ENCODE measurements at places on chromosomes 4 and X.

DNA sequence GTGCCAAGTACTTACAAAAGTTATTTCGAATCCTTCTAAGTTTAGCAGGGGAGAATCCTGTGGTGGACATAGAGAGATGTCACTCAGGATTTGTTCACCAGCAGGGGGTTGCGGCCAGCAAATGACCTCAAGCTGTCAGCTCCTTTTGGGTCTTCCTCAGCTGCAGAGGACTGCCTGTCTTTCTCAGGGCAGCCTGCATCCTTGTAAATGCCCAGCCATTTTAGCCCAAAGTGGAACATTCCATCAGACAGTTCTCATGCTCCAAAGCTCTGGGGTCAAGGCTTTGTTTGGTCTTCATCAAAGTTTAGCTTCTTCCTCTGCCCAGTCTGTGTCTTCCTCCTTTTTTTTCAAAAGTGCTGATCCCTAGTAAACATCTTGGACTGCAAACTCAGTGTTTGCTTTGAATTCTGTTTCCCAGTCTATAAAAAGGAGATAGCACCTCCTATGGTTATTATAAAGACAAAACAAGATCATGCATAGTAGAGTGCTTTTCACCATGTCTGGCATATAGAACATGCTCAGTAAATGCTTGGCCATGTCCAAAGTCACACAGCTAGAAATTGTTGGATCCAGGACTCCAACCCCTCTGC lies 156.4 kb upstream of the GATB start:
- no peak for DNase-seq

DNA sequence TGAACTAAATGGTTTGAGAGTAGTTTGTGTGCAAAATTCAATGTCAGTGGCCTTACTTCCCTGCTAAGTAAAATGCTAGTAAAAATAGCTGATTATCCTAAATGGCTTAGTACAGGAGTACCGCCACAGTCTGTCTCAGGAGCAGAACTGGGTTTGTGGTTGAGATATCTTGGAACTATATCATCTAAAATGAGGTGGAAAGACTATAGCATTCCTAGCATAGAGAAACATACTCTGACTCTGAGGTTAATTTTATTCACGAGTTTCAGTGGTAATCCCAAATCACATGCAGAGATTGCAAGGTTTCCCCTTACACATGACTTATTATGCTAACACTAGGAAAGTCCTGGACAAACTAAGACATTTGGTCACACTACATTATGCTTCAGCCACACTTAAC lies 70.4 kb downstream of the OR13H1 start:
- DNase-seq, result no peak

- DNase-seq, result no peak
These were observed 59.7 kb downstream of the TNIP2 start for GRCh38 chr4:2696423-2696822.

- DNase-seq, result no peak
These were observed 40.4 kb upstream of the DDX53 start for GRCh38 chrX:22959204-22959920.

GRCh38 chr4:186790630-186791029 lies 67.0 kb upstream of the FAT1 start:
- no peak for DNase-seq

DNA sequence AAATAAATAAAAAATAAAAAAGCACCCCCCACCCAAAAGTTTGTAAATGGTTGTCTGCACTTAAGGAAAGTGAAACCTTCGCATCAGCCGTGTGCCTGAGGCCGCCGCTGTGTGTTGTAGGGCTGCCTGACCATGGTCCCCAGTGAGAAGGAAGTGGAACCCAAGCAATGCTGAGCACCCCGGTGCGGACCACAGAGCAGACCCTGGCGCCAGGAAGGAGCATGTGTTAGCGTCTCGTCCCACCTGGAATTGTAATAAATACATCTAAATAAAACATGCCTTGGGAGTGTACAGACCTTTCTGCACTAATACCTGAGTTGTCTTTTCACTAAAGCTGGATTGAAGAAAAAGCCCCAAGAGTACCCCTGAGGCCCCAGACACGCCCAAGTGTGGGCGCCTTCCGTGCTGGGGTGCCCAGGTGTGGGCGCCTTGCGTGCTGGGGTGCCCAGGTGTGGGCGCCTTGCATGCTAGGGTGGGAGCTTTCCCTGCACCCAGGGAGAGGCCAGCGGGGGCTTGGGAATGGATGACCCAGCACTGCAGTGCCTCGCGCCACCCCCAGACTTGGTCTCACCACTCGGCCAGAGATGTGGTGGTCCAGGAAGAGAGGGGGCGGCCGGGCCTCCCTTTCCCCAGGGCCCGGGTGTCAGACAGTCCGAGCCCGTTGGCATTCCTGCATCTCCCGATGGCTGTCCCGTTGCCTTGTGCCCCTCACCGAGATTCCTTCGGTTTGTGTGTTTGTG lies 33.7 kb downstream of the HTT-AS start:
- DNase-seq, result no peak

DNA sequence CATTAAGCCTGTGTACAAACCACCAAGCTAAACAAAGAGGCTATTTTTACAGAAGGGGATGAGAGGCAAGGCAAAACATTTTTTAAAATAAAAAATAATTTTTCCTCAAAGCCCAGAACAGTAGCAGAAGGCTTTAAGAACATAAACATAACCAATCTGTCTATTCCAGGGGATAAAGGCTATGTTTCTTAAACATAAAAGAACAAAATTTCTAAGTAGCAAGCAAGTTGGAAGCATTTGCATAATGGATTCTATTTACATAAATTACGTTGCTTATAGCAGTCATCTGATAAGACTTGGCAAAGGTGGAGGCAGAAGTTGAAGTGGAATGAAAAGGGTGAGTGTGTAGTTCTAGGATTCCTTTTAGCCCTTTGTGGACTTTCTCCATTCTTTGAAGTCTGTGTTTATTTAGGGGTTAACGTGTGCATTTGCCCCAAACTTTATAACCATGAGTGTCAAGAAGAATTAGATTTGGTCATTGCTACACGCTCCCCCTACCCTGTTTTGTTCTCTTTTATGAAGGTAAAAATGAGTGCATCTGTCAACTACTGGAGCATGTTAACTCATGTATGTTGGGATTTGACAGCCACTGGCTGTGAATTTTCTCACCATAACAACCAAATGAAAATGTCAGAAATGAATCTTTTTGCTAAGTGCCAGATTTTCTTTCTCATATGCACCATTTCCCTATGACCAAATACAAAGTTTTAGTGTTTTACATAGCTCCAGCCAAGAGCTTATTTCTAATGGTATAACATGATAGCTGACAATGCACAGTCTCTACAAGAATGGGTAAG lies 378.4 kb upstream of the IGFBP7 start:
- no peak for DNase-seq

DNA sequence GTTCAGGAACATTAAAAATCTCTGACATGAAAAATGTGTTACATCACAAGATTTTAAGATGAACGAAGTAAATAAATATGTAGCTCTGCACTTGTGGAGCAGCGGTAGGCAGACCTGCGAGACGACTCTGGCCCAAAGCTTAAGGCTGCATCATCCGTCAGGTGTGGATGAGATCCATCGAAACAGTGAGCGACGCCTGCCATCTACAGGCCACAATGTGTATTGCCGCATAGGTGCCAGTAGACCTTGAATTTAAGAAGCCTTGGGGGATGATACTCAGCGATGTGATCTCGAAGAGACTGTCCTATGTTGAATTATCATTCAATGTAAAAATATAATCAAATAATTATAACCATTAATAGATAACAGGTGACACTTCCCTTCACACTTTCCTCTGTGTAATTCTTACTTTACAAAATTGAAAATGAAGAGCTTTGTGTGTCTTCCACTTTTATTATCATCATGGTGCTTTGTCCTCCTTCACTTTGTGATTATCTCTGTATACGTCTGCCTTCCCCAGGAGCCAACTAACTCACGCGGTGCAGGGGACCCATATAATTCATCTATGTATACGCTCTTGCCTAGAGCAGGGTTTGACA lies 851.0 kb downstream of the RAB28 start:
- peak; percentile 63 for DNase-seq

GRCh38 chr4:3630136-3630597 lies 97.9 kb upstream of the LRPAP1 start:
- DNase-seq, result no peak

DNA sequence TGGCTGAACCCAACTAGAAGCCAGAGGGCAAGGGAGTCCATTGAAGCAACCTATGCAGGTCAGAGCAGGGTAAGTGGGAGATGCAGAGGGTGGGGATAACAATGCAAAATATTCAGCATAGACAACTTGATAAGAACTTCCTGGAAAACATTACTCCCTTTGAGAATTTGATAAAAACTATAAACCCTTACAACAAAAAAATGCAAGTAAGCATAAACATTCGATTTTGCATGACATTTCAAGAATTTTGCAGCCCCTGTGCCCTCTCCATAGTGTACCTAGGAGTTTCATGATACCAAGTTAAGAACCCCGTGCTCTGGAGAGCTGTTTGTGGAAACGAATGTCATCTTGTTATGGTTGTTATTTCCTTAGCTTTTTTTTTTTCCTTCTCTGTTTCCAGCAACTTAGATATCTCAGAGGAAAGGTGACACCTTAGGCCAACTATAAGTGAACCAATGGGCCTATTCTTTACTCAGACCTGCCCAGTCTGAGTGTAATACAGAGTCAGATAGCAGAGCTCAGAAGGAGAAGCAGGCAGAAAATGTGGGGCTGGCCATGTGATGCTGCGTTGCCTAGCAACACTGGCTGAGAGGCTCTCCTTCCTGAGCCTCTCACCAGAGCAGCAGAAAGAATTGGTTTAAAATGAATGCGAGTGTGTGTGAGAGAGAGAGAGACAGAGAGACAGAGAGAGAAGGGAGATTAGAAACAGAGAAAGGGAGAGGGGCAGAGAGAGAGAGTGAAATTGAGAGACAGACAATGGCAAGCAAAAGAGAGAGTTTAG lies 36.7 kb upstream of the GABRQ start:
- no peak for DNase-seq

- no peak for DNase-seq
These were observed 1819.5 kb upstream of the TENM3 start for GRCh38 chr4:180423712-180424057.

DNA sequence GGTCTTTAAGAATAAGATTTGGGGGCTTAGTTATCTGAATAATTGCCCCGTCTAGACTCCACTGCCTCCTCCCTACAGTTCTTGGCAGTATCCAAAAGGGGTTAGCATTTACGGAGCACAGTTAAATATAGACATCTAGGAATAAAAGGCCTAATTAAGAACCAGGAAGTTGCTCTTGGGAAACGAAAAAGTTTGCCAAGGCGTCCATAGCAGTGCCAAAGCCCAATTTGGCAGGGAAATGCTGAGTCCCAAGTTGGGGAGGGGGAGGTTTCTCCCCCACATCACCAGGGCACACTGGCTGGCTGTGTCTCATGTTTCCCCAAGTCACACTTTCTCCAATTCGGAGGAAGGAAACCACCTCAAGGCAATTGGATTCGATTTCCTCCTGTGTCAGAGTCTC lies 338.7 kb downstream of the FBXW7 start:
- no peak for DNase-seq

DNA sequence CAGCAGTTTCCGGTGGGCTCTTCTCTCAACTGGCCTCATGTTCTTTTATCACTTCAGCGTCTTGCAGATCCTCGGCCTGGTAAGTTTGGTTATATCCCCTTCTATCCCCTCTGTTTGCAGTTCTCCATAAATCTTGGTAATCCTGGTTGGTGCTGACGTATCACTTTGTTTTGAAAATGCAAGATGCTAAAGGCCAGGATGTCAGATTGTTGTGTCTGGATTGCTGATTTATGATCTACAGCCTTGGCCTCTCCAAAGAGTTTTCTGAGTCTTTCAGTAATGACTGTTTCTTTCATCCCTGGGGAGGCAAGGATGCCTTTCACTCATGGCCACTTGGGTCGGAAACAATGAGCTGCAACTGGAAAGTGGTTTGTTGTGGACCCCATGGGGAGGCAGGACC lies 146.4 kb downstream of the AMMECR1 start:
- no peak for DNase-seq

DNA sequence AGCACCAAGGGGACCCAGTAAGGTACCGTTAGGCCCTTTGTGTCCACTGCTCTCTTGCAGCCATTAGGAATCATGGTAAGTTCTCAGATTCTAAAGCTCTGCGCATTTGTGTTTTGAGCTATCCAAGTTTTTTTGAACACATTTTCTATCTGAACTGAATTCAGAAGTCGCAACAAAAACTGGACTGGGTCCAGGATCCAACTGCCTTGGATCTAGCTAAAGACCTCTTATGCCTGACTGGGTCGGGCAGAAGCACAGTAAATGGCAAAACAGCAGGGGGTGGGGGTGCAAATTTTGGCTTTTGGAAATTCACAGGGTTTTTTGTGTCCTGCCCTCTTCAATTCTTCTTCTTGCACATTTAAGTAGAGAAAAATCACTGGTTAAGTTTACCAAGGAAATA lies 30.0 kb downstream of the RCHY1 start:
- DNase-seq, result no peak

DNA sequence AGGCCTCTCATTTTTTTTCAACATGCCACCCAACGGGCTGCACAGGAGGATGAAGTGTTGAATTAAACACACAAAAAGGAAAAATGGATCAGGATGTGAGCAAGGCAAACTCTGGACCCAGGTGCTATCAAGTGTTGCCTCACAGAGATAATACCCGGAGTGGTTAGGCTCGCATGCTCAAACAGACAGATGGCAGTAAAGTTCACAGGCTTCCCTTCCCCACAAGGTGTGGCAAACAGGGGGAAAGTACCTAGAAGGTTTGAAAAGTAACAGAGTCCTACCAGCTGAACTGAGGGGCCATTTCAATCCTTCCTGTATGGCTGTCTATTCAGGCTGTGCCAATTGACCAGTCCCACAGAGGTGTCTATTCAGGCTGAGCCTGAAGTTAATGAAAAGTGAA lies 123.9 kb upstream of the GC start:
- no peak for DNase-seq

DNA sequence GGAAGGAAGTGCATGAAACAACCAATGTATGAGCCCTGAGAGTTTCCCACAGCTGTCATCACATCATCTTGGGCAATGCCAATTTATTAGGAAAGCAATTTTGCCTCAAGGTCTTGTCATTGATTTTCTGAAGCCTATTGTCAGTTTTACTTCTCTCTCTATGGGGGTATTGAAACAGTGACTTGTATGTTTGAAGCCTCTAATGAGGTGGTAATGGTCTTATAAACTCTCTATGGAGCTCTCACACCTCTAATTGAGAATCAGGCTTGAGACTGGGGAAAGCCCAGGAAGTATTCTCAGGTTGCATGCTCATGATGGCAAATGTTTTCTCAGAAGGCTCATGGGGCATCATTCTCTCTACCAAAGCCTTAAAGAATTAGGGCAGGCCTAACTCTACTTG lies 308.2 kb upstream of the EMCN start:
- DNase-seq, result no peak

DNA sequence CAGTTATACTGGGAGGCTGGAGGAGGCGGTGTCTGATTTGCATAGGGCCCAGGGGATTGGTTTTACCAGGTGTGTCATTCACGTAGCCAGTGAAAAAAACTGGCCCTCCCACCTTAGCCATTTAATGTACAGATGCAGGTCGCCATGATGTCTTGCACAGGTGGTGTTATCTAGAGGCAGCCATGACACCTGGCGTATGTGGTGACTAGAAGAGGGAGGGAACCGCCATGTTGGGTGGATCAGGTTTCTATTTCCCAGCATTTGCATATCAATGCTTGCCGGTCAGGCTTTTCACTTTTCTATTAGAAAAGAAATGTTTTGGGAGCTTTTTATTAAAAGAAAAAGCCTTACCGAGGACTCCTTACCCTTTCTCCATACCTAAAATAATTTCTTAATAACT lies 523.4 kb downstream of the ADGRL3 start:
- no peak for DNase-seq
